Thoracic aorta (tissue), 2 donors: ENCODE measurements at places on chromosomes 1 and 21. TPM values are rescaled to one million over a fixed set of nuclear protein-coding genes. Genes with fewer than 3 reads are reported as not detected.

ZBTB37 gene
- total RNA-seq: 14.3 TPM

KRTAP19-1 gene
- total RNA-seq: not detected

CFAP107 gene
- total RNA-seq: not detected

TACSTD2 gene
- 8.1 TPM for total RNA-seq

DNA sequence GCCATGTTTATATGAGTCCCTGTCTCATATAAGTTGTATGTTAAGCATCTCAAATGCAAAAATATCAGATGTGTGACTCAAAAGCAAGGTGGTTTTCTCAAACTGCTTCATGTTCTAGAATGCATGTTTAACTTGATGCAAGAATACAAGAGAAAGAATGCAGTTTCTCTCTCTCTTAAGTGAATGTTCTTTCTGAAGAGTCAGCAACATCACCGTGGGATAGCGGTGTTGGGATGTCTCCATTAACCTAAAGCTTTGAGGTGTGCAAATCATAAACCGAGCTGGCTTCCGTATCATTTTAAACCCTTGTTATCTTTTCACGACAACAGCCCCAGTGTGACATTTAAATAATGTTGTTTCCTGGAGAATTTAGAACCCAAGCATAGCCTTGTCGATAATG, 48.4 kb upstream of the TARBP1 start:
- DNase-seq: no peak

DNA sequence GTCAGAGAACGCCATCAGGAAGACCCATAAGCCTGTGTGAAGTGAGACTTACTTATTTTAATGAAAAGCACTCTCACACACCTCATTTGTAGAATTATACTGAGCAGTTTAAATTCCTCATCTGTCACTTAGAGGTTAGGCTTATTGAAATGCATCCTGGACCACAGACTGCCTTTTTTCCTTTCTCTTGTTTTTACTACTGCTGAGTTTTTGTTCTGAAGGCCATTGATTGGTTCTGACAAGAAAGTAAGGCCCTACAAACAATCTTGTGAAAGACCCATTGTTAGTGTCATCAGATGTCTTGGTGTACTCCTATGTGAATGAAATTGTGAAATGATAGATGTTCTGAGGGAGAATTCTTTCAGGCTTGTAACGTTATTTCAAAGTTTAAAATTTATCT, 1343.3 kb upstream of the ADGRL2 start:
- DNase-seq: no peak

DNA sequence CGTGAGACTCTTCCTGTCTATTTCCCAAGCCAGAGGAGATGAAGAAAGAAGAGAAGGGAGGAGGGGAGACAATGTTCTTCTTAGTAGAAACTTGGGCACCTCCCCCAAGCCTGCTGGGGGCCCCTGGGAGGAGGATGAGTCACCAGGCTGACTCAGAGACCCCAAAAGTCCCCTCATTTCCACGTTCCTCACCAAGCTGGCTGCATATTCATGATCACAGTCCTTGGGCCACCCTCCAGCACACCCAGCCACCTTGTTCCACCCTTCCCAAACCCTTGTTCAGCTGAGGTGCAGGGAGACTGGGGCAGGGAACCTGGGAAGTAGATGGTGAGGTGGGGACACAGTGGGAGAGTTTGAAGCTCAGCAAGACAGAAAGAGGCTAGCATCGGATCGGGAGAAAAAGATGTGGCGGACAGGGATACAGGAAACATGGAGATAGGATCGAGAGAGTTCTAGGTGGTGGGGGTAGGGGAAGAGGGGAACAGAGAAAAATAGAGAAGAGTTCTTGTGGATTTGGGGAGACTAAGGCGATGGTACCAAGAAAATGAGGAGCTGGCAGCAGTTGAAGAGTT, 712 bp downstream of the RAB13 start:
- DNase-seq: no peak

DNA sequence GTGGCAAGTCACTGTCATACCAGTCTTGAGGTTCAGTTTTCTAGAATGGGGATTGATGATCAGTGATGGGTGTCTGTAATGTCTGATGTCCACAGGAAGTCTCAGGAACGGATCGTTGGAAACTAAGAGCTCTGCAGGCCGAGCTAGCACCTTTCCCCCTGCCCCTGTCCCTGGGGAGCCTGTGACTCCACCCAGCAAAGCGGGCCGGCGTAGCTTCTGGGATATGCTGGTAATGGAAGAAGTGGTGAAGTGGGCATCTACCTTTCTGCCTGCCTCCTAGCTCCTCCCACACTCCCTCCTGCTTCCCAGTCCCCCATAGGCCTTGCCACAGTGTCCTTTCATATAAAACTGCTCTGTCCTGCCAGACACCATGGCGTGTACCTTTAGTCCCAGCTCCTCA, 13.4 kb downstream of the HYI start:
- no peak for DNase-seq

- no peak for DNase-seq
Observed at GRCh38 chr1:222522105-222522915, 25.6 kb downstream of the HHIPL2 start.

DNA sequence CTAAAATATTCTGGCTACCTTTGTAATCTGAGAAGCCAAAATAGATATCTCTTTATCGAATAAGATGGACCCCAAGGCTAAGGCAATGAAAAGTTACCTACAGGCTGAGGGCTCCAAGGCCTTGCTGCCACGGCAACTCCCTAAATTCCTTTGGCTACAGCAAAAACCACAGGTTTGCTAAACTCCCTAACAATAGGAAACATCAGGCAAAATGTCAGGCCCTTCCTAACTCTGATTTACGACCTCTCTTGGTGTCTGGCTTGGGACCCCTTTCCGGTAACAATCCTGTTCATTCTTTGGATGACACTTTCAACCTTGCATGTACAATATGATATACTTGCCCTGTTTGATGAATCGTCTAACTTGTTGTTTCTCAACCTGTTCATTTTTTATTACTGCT, 11.3 kb upstream of the OR2T8 start:
- DNase-seq: no peak

GRCh38 chr1:101451888-101452287, 215.1 kb downstream of the S1PR1 start:
- DNase-seq: no peak

DNA sequence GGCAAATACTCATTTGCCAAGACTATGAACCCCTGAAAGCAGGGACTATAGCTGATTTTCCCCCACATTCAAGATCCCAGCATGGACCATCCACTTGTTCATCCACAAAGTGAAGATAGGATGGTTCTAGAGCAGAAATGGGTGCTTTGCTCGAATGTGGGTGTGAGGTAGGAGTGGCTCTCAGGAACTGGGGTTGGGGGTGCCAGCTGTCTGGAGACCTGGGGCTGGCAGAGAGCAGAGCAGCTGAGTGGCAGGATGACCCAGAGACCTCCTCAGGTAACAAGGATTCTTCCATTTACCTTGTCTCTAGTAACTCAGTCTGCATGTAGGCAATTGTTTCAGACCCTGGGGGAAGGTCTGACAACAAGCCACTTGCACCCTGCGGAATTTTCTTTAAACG, 6.0 kb downstream of the S100A9 start:
- no peak for DNase-seq

- no peak for DNase-seq
Observed at GRCh38 chr1:107997866-107998265, 32.9 kb upstream of the VAV3 start.

DNA sequence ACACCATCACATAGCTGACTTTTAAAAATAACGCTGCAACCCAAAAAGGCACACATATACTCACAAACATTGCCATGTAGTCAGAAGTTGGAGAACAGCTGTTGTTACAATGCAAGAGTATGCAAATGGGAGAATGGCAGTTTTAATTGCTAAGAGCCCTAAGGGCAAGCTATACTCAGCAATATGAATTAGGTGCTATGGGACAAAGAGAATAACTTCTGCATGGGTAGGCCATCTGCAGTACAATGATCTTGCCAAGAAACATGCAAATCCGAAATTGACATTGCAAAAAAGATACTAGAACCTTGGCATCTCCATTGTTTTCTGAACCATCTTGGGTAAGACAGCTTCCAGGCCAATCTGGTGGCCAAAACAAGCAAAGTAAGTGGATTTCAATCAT, 697.8 kb downstream of the LRRIQ3 start:
- no peak for DNase-seq

GRCh38 chr1:216216305-216216704, 206.9 kb downstream of the USH2A start:
- DNase-seq: no peak
